ENCODE measurements at places on chromosomes 1 and 21.

DNA sequence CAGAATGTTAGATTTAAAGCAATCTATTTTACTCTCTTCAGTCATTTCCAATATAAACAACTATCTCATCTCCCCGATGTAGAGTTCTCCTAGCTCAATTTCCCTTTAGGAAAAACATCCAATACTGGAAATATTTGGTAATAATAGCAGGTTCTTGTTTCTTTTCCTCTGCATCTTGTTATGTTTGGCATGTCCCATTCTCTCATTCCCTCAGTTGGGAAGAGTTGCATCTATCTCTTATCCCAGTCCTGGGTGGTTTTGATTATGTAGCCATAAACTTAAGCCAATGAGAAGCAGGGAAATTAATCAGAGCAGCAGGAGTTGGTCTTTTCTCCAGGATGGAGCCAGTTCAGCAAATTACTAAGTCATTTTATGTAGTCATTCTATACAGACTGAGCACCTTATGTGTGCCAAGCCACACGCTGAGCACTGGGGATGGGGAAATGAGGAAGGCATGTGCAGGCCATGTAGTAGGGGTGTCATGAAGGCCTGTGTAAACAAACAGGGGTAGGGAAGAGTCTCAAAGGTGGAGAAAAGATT lies 418.2 kb upstream of the NFIA start:
- no peak for DNase-seq

- DNase-seq = no peak
These were observed 33.5 kb downstream of the SUSD4 start for GRCh38 chr1:223330466-223330865.

- no peak for DNase-seq
These were observed 22.4 kb downstream of the CHI3L2 start for GRCh38 chr1:111249960-111250359.

DNA sequence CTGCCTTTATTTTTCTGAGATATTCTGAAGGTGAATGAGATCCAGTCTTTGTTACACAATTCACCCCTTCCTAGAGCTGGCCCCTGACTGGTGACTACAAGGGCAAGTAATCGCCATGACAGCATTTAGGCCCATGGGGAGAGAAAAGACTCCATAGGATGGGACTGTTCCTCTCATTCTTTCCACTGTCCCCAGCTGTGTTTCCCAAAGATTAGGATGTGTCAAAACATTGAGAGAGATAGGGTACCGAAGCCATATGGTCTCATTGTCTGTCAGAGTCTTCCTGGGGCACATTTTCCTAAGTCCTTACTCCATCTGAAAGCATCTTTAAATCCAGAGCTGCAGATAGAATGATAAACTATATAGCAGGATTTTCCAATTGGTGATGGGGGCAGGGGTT lies 423.5 kb downstream of the OMA1 start:
- DNase-seq = no peak

GRCh38 chr1:76390456-76390855 lies 315.9 kb downstream of the ST6GALNAC3 start:
- DNase-seq = no peak

DNA sequence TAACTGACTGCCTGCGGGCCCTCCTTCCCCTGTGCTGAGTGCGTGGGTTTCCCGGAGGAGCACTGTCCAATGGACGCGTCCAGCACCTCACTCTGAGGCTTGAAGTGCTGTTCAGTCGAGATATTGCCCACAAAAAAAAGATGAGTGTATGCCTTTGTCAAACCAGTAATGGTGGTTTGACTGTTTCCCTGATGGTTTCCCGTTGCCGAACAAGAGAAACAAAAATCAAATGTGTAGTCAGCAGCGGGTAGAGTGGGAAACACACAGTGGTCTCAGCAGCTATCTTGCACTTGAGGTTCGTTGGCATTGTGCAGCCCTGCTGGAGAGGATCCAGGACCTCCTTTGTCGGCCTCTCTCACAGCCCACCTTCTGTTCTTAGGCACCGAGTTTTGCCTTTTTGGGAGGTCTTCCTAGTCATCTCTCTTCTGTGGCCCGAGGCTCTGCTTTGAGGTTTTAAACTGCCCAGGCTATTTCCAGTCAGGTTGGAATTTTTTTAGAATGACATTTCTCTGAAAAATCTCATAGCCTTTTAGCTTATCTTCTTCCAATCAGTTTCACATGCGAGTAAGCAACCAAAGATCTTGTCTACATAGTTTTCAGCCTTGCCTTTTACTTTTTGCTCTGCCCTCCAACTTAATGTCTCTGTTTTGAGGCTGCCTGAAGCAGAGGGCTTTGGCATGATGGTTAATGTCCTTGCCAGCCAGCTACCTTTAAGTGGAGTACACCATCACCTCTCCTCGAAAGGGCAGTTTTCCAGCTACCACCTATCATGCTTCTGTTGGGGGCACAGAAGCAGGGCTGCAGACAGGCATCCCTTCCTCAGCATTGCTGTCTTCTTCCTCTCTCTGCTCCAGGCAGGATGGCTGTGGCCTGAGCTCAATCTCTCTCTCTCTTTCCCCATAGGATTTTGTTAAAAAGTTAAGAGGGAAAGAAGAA lies 132.3 kb downstream of the URB2 start:
- peak; percentile 39 for DNase-seq

DNA sequence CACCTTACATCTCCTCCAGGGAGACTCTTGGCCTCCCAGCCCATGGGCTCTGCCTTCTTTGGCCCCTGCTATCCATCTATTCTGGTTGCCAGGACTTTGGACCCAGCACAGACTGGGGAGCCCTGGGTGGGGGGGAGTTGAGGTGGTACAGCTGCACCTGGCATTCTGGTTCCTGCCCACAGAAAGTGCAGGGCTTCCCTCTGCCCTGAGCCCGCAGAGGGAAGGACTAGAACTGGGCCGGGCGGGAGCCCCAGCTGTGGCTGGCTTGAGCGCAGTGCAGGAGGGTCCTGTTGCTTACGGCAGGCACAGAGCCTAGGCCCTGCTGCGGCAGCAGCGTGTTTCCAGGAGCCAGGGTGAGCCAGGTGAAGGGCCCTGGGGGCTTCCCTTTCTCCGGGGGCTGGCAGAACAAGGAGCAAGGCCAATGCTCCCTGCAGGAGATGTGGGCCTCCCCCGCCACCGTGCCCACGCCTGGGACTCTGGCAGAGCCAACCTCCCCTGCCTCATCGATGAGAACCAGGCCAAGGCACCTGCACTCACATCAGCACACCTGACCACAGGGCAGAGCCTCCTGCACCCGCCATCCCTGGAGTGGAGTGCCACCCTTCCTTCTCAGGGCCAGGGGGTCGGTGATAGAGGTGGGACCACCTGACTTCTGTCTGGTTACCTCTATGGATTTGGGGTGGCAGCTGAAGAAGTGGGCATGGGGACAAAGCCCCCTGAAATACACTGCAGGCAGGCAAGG lies 16.1 kb downstream of the PARS2 start:
- DNase-seq = no peak

GRCh38 chr1:152811050-152811449 lies 721 bp upstream of the LCE1B start:
- no peak for DNase-seq

- no peak for DNase-seq
These were observed 392.6 kb downstream of the NTNG1 start for GRCh38 chr1:107533436-107533835.

GRCh38 chr1:4467241-4467640 lies 187.2 kb upstream of the AJAP1 start:
- no peak for DNase-seq

DNA sequence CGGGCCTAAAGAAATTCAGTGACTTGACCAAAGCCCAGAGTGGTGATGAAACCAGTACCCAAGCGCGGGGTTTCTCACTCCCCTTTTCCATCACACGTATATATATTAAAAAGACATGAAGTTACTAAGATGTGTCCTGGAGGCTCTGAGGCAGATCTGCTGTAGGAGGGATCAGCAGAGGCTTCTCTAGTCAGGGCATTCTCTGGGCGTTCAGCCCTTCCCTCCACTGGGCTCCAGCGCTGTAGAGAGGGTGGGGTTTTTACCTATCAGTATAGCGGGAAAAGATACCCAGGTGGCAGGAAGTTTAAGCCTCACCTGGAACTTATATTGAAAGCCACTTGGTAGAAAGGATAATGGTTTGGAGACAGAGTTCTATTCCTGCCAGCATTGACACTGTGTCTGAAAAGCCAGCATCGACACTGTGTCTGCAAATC lies 862 bp upstream of the PLEKHO1 start:
- DNase-seq = no peak

GRCh38 chr1:244444854-244445253 lies 6.9 kb downstream of the ADSS2 start:
- DNase-seq = no peak

- peak; percentile 61 for DNase-seq
These were observed 176.8 kb upstream of the USP25 start for GRCh38 chr21:15552914-15553494.

Measured in PC-3 (cell line).